ENCODE measurements at places on chromosomes 1 and 21.

GRCh38 chr1:209863766-209864485, 36.2 kb downstream of the UTP25 start:
- no peak for DNase-seq

DNA sequence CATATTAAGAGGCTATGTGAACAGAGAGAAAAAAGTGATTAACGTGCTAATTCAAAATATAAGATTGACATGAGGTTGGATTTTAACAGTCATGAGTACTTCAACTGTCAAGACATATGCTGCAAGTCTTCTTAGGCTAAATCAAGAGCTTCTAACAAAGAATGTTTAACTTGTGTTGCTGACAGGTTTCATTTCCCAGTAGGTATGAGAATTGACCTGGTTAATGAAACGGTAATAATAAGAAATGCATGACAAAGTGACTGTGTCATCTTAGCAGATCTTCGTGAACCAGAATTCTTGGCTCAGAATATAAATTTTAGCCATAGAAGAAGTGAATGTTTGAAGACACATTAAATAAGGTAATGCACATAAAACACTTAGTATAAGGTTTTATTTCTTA, 132.6 kb upstream of the PTGFR start:
- DNase-seq, result no peak

DNA sequence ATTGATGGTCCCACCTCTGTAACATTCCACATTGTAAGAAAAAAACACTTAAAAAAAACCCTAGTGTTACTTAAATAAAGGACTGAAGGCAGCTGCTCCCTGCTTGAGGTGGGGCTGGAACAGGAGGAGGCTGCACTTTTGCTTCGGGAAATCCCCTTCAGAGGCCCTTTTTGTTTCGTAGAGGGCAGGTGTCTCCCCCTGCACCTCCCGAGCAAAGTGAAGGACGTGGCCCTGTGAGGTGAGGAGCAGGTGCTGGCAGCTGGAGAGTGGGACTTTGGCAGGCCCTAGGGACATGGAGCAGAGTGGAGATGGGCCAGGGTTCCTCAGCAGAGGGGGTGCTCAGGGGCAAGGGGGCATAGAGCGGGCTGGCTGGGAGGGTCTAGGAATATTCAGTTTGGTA, 33.4 kb upstream of the WNT4 start:
- DNase-seq, result peak; percentile 31

- no peak for DNase-seq
These were observed 79.9 kb downstream of the SKI start for GRCh38 chr1:2307972-2308371.

DNA sequence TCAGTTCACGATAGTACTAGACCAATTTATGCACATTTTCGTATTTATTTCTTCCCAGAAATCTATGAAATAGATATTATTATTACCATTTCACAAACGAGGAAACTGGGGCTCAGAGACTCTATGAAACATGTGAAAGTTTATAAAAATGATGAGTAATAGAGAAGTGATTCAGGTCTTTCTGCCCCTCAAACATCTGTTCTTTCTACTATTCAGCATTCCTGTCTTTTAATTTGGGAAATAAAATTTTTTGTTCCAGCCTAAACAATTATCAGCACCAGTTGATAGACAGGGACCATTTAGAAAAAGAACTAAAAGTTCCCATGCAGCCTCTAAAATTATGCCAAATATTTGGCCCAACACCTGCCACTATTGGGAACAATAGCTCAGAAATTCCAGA, 585.1 kb downstream of the PTPRC start:
- DNase-seq, result no peak

DNA sequence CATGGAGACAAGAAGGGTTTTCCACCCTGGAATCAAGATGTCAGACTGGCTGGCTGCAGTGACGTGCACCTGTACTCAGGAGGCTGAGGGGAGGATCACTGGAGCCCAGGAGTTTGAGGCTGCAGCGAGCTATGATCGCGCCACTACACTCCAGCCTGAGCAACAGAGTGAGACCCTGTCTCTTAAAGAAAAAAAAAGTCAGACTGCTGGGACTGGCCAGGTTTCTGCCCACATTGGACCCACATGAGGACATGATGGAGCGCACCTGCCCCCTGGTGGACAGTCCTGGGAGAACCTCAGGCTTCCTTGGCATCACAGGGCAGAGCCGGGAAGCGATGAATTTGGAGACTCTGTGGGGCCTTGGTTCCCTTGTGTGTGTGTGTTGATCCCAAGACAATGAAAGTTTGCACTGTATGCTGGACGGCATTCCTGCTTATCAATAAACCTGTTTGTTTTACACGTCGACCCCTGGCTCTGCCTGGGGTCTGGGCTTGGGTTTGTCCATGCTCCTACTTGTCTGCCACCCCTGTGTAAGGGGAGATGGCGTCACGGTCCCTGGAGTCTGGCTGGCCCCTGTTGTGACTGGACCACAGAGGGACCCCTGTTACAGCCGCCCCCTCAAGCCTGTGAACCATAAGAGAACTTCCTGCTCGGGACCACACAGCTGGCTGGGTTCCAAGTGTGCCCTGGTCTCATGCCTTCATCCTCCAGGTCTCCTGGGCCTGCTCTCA, 20.9 kb upstream of the VPS13D start:
- peak; percentile 88 for DNase-seq

DNA sequence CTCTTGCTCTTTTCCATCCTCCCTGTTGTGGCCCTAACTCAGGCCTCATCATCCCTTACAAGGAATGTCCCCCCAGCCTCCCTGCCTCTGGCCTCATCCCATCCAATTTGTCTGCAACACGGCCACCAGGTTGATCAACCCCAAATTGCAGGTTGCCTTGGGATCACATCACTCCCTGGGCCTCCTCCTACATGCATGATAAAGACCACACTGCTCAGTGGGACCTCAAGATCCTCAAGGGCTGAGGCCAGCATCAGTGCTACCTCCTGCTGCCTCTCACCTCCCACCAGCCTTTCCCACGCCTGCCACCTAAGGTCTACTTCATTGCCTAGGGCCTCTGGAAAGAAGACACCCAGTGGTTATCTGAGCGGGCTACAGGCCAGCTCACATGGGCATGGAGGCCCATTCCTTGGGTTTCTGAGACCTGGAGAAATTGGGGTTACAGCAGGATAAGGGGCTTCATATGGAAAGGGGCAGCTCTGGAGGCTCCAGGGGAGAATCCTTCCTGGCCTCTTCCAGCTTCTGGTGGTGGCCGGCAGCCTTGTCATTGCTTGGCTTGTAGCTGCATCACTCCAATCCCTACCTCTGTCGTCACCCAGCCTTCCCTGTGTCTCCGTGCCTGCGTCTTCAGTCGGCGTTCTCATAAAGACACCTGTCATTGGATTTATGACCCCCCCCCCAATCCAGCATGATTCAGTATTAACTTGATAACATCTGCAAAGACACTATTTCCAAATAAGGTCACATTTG, 60.5 kb downstream of the KLHDC7A start:
- no peak for DNase-seq

DNA sequence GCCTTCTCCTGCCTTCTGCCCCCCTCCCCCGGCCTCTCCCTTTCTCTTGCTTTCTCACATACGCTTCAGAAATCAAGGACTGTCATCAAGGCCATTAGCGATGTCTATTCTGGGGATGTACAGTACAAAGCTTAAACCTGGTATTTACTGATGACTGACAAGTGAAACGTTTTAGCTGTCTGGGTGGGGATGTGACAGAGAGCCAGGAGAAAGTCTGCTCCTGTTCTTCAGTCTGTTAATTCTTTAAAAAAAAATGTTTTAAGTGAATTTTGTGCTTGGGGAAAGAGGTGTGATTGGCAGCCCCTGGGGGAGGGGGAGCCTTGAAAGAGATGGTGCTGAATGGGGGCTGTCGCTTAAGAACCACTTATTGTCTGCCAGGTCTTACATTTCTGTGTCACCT, 283.0 kb upstream of the PLXNA2 start:
- DNase-seq, result no peak

DNA sequence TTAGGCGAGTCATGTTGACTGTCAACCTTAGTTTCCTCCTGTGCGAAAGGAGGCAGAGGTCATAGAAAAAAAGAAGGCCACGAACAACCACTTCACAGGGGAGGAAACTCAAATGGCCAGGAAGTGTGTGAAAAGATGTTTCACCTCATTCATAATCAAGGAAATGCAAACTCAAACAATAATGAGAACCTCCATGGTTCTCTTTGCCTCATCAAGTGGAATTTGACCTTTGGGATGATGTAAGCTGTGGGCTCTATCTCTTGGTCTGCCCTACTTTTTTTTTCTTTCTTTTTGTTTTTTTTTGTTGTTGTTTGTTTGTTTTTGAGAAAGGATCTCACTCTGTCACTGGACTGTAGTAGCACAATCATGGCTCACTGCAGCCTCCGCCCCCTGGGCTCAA, 55.9 kb upstream of the GRHL3 start:
- no peak for DNase-seq

DNA sequence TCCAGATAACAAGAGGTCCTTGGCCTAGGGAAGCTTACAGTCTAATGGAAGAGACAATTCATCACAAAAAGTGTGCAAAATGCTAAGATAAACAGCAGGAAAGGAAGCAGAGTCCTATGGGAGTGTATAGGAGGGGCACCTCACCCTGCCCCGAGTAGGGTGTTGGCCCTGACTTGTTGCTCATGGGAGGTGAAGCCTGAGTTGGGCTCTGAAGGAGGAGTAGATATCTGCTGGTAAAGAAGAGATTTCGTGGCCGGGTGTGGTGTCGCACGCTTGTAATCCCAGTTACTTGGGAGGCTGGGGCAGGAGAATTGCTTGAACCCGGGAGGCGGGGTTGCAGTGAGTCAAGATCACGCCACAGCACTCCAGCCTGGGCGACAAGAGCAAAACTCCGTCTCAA, 18.6 kb upstream of the GPR37L1 start:
- no peak for DNase-seq

DNA sequence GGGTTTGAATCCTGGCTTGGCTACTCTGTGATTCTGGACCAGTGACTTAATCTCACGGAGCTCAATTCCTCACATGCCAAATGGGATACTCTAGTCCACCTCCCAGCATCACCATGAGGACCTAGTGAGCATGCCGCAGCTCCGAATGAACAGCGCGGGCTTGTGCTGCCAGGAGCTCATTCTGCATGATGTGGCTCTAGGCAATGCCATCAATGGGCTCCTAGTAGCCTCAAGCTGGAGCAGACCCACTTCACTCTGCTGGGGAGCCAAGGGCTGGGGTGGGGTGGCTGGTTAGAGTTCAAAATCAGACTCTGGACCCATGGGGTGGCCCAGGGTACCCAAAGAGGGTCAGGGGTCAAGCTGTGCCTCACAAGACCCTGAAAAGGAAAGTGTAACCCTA, 41.5 kb downstream of the CDK18 start:
- no peak for DNase-seq

- DNase-seq, result no peak
These were observed 19.2 kb upstream of the TBX15 start for GRCh38 chr1:119007339-119007669.

DNA sequence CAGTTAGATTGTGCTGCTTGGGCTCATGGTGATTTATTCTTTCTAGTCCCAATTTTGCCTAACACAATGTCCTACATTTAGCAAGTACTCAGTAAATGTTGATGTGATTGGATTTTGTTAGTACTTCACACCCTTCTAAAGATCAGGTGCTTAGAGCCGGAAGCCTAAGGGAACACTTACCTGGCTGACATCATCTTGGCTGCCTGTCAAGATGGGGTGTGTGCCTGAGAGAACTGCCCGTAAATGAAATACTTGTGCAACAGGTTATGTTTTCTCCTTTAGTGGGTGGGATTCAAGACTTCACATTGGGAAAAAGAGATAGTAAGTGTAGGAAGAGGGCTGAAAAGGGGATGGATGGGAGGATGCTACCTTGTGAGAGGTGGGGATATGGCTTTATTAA, 75.5 kb upstream of the MACF1 start:
- no peak for DNase-seq

DNA sequence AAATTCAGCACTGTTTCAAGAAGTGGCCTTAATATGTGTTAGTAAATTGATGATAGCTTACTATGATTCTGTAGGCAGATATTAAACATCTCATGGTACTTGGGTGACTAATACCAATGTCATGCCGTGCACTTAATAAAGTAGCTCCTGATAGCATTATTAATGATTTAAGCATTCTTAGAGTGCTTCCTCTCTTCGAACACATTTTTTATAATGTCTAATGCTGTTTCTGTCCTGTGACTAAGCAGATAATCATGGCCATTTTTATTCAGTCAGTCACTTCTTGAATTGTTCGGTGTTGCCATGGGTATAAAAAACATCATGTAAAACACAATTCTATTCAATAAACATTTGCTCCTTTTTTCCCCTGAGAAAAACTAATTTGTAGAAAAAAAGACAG, 804.6 kb upstream of the ADGRL4 start:
- DNase-seq, result no peak

GRCh38 chr1:110292031-110292741, 47.0 kb upstream of the RBM15 start:
- DNase-seq, result no peak

- DNase-seq, result no peak
These were observed 7.1 kb downstream of the AMIGO1 start for GRCh38 chr1:109502364-109502851.

DNA sequence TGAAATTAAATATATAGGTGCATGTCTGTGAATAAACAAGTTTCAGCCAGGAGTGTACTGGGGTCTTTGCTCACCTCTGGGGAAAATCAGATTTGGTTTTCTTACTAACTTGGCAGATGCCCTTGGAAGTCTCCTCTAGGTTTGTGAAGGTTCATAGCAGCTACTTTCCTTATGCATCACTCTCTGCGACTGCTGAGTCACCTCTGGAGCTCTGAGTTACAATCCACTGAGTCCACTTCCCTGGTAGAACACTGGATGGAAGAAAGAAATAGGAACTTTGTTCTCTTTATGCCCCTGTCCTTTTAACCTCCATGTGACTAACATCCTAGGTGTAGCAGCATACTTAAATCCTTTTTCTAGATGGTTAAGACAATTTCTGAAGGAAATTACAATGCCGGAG, 4.4 kb upstream of the FASLG start:
- no peak for DNase-seq

DNA sequence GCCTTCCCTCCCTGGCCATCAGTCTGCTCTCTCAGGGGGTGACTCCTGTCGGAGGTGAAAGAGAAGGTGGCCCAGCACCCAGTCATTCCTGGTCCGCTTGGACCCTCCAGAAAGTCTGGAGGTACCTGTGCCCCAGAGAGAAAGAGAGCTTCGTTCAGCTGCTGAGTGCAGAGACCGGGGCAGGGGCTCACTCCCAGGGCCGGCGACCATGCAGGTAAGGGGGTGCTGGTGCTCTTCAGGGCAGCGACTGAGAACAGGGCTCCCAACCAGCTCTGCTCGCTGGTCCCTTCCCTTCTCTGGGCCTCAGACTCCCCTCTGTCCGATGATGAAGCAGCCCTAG, 30.1 kb downstream of the HSPG2 start:
- no peak for DNase-seq

- no peak for DNase-seq
These were observed 13.9 kb downstream of the CELSR2 start for GRCh38 chr1:109263234-109263596.

GRCh38 chr1:27427329-27427728, 34.9 kb downstream of the GPR3 start:
- no peak for DNase-seq

GRCh38 chr1:39957299-39958015, 2.5 kb downstream of the MFSD2A start:
- DNase-seq, result no peak

- DNase-seq, result no peak
These were observed 32.2 kb upstream of the UBE2U start for GRCh38 chr1:64171246-64171645.

Data from stimulated activated CD4-positive, alpha-beta T cell treated with anti-CD3 and anti-CD28 coated beads, Interleukin-4, amount 100 ng/mL, for 1 hour (primary cell).